ENCODE measurements at places on chromosomes 5 and 9. TPM values are rescaled to one million over a fixed set of nuclear protein-coding genes. Genes with fewer than 3 reads are reported as not detected.

The DBH gene
- 0.59 TPM for total RNA-seq

The SLIT3 gene
- total RNA-seq: 12.6 TPM

The PRELID2 gene
- total RNA-seq: 15.6 TPM

The MEIKIN gene
- total RNA-seq: not detected

The LPCAT1 gene
- total RNA-seq: 111 TPM

The FGF1 gene
- total RNA-seq: not detected

The PCDHA1 gene
- total RNA-seq: 0.07 TPM

The RBM22 gene
- 64.6 TPM for total RNA-seq

- no peak for DNase-seq
Measured at GRCh38 chr9:19757745-19758144, 31.1 kb downstream of the SLC24A2 start.

GRCh38 chr5:143652108-143652700 lies 159.8 kb upstream of the HMHB1 start:
- DNase-seq: no peak

GRCh38 chr9:134899168-134899567 lies 18.5 kb downstream of the FCN1 start:
- DNase-seq: no peak

DNA sequence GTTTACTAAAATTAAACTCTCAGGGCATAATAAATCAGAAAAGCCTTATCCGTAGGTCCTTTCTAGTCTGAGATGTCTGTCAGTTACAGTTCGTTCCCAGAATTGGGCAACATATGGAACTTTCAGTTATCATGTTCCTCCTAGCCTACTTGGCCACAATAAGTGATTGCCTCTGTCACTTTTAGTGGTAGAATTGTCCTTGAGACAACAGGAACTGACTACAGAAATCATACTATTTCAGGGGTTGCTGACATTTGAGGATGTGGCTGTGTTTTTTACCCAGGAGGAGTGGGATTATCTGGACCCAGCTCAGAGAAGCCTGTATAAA lies 956 bp downstream of the ZNF189 start:
- DNase-seq: no peak

DNA sequence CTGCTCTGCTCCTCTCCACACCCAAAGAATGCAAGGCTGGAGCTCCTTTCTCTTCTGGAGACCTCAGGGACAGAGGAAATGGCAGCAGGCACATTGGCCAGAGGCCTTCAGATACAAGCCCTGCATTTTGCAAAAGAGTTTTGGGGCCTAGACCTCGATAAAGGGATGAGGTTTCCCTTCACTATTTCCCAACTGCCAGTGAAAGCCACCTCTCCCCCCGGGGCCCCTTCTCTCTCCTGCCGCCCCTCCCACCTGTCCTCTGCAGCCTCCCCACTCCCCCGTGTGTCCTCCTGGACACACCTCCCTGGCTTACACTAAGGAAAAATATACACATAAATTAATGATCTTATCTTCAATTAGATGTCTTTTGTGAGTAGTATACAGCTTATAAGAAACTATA lies 21.3 kb upstream of the LMNB1 start:
- no peak for DNase-seq

Data from neural crest cell (in vitro differentiated cells).